ENCODE measurements at places on chromosomes 7 and 10.

DNA sequence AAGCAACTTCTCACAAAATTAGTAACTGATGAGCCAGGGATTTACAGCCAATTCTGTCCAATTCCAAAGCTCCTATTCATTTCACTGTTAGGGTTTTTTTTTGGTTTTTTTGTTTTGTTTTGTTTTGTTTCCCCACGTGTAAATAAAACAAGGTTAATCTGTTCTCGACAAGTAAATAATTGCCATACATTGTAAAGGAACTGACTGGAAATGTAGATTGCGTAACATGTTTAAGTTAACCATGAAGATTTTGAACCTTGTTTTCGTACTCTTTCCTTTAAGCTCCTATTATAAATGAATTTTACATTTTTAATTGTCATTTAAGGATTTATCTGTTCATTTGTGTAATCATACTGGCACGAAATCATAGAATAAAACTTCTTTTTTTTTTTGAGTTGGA, 42.0 kb upstream of the FOXP2 start:
- DNase-seq = no peak

DNA sequence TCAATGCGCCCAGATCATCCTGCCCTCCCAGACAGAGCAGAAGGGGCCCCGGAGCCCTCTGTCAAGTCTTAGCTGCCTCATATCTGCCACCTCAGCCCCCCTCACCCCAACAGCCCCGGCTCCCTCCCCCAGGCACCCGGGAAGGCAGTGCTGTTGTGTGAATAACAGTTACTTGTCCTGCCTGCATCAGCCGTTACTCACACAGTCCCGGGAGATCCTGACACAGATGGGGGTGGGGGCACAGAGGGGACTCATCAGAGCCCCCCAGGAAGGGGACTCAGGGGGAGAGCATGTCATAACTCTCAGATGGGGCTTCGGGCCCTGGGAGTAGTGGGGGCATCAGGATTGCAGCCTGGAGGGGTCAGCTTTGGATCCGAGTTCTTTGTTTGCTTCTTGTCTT, 12.4 kb upstream of the SERPINE1 start:
- no peak for DNase-seq

DNA sequence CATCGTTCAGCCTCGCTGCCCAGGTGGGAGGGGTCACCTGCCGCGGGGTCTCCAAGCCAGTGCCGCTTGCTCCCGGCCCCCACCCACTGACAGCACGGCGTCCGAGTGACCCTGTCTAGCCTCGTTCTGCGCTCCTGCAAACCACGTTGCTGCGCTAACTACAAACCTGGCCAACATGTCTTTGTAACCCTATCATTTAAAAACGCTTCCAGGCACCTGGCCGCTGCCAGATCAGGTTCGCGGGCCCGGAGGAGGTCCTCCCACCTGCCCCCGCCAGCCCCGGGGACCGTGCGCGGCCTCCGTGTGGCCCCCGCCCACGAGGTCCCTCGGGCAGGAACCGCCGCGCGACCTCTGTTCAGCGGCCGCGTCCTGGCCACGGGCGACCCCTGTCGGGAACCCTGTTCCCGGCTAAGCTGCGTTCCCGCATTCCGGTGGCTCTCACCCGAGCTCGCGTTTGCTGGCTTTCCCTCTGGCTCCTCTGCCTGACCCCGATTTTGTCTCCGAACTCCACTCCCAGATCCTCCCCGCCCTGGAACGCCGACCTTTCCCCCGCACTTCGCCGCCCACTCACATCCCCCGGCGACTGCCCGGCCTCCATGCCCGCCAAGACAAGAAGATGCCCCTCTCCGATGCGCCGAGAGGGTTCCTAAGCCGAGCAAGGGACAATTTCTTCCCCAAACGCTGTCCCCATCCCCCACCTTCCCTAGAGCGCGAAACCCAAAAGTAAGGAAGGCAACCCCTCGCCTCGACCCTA, 2.4 kb downstream of the SFMBT2 start:
- no peak for DNase-seq

- DNase-seq = peak; percentile 35
These were observed 123.4 kb downstream of the ATE1 start for GRCh38 chr10:121804460-121804859.

GRCh38 chr10:113960617-113961181, 83.0 kb upstream of the ADRB1 start:
- DNase-seq = no peak

DNA sequence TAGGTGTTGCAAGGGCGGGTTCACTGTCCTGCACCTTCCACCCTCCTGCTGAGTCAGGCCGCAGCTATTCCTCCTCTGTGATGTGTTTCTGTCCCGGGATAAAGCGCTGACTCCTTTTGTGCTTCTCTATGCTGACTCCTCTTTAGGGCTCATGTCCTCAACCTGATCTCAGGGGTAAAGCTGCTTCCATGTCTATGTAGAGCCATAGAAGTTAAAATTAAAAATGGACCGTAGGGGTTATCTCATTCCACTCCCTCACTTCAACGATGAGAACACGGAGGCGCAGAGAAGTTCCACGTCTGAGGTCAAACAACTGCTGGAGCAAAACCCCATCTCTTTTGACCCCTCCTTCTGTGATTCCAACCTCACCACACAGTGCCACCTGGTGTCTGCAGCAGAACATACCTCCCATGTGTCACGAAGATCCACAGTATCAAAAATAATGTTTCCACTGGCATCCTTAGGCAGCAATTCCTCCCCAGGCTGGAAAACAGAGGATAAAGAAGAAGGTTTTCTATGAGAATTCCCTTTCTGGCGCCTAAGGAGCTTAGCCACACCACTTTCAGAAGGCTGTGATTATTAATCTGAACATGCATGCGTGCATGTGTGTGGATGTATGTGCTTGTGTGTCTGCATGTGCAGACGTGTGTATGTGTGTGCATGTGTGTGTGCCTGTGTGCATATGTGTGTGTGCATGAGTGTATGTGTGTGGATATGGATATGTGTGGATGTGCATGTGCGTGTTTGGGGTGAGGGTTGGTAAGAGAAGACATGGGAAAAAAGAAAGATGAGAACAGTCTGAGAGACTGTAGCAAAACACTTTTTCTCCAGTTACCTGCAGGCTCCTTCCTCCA, 81.2 kb upstream of the UCN3 start:
- DNase-seq = no peak

DNA sequence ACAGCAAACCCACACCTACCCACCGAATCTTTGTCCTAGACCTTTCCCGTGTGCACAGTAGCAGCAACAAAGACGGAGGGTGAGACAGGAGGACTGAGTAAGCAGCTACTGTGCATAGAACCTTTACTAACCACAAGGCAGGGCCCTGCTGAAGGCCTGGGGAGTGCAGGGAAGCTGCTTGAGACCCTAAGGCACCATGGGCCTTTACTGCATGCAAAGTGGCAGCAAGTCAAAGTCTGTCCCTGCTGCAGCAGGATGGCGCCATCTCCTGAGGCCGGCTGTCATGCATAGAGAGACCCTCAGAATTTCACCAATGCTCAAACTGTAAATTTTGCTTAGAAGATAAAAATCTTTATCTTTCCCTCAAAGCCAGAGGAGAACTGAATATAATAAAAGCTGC, 610.5 kb downstream of the ACTR3B start:
- no peak for DNase-seq

DNA sequence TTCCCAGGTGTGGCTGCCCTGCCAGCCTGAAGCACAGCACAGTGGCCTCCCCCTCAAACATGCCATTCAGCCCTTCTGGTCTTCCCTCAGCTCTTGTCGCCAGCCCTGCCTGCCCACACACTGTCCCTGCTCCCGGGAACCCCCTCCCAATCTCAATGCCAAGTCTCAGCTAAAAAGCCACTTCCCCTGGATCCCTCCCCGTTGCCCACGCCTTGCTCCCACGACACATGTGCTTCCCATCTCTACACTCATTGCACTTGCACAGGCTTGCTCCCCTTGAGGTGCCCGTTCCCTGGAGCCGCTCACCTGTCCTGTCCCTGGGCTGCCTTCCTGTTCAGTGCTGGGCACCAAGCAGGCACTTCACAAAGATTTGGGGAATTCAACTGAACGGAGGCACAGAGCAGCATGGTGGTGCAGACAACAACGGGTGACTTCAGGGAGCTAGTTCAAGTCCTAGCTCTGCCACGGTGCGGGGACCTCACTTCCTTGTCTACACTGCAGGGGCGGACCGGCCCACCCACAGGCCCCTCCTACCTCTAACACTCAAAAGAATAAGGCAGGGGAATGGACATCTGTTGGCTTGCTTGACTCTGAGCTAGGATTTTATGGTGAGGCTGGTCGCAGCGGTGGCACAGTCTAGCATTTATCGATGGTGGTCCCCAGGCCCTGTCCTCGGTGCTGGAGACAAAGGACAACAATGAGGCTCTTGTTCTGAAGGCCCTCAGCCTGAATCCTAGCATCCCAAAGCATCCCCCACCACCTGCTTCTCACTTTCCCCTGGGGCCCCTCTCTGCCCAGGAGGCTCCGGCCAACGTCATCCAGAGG, 18.4 kb downstream of the RGS10 start:
- no peak for DNase-seq

DNA sequence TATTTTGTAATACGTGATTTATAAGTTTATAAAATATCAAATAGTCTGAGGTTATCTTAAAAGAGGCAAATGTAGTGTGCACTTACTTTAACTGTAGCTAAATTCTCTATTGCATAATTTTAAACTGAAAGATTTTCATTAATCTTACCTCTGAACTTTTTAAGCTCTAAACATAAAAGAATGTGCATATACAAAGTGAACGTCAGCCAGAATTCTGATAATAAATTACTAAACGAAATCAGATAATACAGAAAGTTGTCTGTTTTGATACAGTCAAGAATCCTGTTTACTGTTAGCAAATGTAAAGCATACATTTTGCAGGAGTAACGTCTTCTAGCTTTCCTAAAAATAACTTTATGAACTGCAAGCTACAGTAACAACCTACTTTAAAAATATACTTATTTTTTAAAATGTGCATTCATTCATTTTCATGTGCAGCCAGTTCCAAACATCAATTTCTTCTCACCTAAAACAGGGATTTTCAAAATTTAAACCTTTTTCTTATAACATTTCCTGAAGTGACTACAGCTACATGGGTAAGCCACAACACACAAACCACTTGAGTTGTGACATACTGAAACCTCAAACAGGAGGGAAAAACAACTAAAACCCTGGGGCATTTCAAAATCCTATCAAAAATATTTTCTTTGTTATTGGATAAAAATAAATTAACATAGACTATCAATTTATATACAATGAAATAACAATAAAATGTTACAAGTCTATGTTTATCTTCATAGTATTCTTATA, 92.7 kb downstream of the RNLS start:
- no peak for DNase-seq

DNA sequence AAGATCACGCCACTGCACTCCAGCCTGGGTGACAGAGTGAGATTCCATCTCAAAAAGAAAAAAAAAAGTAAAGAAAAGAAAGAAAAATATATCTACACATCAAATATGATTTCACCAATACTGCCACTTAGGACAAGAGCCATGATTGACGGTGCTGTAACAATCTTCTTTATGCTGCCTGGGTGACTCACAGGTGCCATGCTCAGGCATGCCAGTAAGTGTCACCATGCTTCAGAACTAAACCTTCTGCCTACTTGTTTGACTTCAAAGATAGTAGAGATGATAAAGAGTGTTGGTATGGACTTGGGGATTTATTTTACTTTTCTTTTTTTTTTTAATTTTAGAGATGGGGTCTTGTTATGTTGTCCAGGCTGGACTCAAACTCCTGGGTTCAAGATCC, 33.6 kb upstream of the DNMBP start:
- DNase-seq = no peak

GRCh38 chr7:79615466-79615865, 162.0 kb upstream of the MAGI2 start:
- no peak for DNase-seq

- DNase-seq = peak; percentile 87
These were observed 1177.6 kb upstream of the C7orf33 start for GRCh38 chr7:147412782-147413556.

- DNase-seq = no peak
These were observed 138.2 kb downstream of the ELMO1 start for GRCh38 chr7:37310327-37311080.
